Caki2 (cell line): ENCODE measurements at places on chromosomes 6 and 20. TPM values are rescaled to one million over a fixed set of nuclear protein-coding genes. Genes with fewer than 3 reads are reported as not detected.
A peak's percentile ranks its signal among the peaks of the same experiment; 100 is the strongest.

DNA sequence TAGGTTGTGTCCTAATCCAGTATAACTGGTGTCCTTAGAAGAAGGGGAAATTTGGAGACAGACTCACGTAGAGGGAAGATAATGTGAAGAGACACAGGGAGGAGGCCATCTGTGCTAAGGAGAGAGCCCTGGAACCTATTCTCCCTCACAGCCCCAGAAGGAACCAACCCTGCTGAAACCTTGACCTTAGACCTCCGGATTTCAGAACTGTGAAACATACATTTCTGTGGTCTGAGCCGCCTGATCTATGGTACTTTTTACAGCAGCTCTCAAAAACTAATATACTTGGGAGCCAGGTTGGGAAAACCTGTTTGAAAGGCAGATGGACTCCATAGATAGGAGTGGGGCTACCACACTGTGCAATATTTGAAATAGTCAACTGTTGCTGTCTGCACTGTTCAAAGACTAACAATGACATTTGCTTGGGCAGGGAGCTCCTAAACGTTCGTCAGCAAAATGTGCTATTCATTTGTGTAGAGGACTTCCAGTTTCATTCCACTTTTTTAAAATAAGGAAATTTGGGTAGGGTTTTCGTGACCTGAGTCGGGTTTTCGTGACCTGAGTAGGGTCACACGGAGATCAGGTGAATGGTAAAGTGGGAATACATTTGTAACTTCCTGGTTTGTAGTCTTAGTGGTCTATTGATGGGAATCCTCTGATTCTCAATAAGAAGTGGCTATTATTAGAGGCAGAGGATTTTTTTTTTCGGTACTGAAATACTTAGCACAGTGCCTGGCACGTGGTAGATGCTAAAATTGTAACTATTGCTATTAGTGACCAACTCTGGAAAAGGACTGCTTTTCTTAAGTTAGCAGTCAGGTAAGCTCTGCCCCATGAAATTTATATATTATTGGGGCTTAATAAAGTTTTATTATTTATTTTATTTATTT is 11.4 kb downstream of the TAGAP start:
- DNase-seq = no peak

DNA sequence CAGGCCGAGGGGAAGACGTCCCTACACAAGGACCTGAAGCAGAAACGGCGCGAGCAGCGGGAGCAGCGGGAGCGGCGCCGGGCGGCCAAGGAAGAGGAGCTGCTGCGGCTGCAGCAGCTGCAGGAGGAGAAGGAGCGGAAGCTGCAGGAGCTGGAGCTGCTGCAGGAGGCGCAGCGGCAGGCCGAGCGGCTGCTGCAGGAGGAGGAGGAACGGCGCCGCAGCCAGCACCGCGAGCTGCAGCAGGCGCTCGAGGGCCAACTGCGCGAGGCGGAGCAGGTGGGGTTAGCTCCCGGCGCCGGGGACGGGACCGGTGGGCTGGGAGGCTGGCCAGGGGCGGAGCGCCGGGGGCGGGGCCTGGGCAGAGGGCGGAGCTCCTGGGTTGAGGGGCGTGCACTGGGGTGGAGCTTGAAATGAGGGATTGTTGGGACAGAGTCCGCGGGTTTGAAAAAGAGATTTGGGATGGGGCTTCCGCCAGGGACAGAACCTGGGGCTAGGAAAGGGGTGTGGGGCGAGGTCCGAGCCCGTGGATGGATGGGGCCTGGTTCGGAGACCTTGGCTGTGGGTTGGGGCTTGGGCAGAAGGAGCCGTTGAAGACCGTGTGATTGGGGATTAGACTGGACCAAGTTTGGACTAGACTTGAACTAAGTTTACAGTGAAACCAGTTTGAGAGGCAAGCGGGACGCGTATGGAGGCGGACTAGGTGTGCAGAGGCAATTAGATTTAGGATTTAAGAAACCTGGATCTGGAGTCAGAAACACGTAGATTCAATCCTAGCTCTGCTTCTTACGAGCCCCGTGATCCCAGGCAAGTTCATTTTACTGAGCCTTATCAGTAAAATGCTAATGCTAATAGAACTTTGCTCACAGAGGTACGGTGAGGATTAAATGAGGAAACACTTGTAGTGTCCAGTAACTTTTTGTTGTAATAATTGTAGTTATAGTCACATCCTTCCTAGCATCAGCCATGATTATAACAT is 20.9 kb downstream of the DEF6 start:
- peak; percentile 86 for DNase-seq

GRCh38 chr6:119686644-119687043 is 337.1 kb upstream of the MAN1A1 start:
- DNase-seq = no peak

- DNase-seq = no peak
These were observed at the start of gene OXT for GRCh38 chr20:3071610-3072529. OXT (plus strand) TSS chr20:3071620; CDS start chr20:3071656, 36 bp downstream.

DNA sequence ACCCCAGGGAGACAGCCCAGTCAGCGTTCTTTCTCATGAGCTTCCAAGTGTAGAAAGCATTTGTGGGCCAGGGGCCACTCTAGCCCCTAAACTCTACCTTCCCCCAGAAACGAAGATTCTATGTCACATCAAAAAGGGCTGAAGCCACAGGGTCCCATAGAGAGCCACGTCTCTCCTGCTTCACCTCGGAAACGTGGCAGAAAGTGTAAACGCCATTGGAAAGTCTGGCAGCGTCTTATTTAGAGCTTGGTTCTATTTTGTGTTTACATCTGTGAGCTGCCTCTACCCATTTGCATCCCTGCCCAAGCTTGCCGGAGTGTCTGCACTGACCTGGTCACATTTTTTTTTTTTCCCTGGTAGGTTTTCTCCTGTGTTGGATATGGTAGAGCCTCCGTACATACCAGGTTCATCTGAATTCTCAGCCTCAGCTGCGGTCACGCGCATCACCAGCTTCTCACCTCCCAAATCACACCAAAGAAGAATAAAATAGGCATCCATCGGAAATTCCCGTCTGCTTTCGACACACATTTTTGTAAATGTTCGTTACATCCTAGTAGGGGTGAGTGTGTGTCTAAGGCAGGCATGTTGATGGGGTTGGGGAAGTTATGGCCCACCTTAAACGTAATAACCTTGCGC is 62.6 kb downstream of the NPEPL1 start:
- DNase-seq = no peak

- no peak for DNase-seq
These were observed 59.6 kb downstream of the JARID2 start for GRCh38 chr6:15305496-15305895.

DNA sequence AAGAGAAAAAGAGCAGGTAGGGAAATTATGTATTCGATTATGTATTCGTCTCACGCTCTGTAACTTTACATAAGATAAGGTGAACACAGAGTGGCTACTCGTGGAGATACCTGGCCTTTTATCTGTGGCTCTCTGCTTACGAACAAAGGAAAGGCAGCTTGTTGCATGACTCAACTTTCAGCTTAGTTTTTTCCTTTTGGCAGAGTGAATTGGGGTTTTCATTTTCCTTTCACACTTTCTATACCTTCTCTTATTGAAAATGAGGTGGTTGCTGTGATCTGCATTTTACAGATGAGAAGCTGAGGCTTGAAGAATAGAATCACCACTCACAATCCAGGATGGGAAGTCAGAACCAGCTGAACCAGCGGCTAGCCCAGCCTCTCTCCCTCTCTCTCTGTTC is 13.3 kb upstream of the KCNK15 start:
- DNase-seq = no peak

DNA sequence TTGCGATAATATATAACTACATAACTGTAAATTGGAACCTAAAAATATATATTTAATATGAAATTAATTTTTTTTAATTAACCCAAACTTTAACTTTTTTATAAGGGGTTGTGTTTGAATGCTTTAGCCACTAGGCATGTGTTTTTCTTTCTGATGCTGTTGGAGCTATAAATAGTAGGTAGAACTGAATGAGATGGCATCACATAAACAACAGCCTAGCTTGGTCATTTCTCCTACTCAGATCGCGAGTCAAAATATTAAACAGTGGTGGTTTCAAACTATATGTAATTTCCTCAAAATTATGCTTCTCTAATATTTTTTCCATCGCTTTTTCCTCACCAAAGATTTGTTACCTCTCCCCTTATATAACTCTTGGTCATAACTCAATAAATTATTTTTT is 243.2 kb downstream of the ARID1B start:
- DNase-seq = peak; percentile 22

DNA sequence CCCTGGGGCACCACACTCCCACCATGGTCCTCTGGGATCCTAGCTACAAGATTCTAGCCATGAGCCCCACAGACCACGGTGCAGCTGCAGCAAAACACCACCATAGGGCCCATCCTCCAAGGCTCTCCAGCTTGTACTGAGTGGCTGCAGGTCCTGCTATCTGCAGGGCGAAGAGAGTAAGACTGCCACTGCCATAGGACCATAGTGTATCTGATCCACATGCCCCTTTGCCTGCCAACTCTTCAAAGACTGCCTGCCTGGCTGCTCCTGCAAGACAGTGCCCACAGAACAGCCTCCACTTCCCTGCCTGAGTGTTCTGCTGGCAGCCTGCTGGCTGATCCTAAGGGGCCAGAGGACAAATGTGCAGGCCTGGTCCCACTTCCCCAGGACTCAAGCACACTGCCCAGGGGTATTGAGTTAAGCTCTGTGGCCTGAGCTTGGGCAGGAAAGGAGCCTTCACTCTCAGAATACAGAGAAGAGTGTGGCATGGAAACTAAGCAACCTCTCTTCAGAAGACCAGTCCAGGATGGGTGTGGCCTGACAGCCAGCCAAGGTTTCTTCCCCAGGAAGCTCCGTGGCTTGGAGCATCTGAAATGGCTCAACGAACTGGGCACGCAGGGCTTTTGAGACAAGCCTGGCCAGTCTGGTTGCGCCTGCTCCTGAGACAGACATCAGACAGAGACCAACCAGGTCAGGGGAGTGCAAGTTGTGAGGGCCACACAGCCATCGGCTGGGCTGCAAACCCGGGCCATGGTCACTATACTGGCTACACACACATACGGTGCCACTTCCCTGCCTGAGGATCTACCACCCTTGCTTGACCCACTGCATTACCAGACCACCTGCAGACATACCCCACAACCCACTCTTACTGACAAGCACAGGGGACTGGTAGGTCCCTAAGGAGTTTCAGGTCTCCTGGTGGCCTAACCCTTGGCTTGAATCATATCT is 54.5 kb downstream of the RNGTT start:
- DNase-seq = no peak

DNA sequence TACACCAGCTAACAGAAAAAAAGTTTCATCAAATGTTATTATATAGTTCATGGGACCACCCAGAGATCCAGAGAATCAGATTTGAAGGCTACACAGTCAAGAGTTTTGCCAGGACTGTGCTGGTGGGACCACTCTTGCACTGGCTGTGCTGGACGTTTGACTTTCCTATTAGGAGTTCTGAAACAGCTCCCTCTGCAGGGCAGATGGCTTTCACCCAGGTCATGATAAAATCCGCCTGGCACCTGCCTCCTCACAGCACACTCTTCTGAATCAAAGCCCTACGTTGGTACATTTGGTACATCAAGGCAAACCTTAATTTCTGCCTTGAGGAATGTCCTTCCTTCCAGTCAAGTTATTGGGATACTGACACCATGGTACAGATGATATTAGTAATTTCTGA is 302.1 kb downstream of the ZNF217 start:
- DNase-seq = no peak

GRCh38 chr6:210104-210456 is 82.2 kb upstream of the DUSP22 start:
- DNase-seq = no peak

GRCh38 chr20:13449868-13450434 is 188.8 kb downstream of the TASP1 start:
- DNase-seq = no peak

GRCh38 chr20:3932277-3932676 is 43.1 kb downstream of the PANK2 start:
- no peak for DNase-seq

DNA sequence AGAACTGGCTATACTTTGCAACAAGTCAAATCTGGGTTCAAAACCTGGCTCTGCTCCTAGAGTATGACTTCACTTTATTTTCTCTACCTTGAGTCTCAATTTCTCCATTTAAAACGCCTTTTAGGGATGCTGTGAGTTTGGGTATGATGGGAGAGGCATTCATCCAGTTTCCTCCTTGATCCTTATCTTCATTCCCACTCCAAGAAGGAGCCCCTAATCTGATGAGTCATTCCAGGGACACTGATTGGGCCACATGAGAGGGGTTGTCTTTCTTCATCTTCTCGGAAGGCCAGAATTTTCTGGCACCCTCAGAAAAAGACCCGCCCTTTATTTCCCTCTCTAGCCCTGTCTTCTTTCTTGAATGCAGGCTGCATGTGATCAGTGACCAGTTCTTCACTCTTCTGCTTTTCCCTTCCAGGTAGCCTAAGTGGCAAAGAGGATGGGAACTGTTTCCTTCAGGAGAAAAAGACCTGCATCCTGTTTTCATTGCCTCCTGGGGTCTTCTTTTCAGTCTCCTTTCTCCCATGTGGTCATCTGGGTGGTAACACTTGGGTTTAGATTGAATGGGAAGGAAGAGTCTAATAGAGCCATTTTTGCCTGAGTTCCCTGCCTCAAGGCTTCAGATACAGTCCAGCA is 32.1 kb upstream of the PNRC1 start:
- no peak for DNase-seq

DNA sequence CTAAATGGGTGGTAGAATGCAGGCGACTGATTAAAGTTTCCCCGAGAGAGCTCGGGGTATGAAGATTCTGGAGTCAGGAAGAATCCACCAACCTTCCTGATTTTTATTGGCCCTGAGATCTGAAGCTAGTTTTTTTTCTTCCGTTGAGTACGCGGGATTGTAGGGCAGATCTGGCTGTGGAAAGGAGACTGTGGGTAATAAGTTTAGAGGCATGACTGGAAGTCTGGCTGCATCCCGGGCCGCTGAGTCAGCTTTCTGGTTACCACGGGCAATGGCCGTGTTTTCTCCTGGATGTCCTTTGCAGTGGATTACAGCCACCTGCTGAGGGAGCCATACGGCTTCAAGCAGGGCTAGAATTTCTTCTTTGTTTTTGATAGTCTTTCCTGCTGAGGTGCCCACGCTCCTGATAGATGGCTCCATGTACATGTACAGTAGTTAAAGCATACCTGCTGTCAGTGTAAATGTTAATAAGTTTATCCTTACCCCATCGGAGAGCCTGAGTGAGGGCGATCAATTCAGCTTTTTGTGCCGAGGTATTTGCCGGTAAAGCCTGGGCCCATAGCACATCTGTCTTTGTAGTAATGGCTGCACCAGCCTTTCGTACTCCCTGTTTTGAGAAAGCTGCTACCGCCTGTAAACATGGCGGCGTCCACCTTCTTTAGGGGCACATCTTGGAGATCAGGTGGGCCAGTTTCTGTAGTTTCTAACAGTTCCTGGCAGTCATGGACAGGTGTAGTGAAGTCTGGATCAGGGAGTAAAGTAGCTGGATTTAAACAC is 154.0 kb downstream of the TRIM27 start:
- peak; percentile 77 for DNase-seq

The QRSL1 gene
- total RNA-seq = 16.0 and 17.0 TPM in 2 replicates

The JAG1 gene
- 142 and 148 TPM in 2 replicates for total RNA-seq

The SIRPA gene
- 50.7 and 56.2 TPM in 2 replicates for total RNA-seq

The HLA-DMA gene
- total RNA-seq = 7.4 and 16.7 TPM in 2 replicates

The CST2 gene
- 240 and 270 TPM in 2 replicates for total RNA-seq
